ENCODE measurements at places on chromosomes 5 and 9.

- DNase-seq: no peak
Observed at GRCh38 chr9:113844466-113844865, 31.6 kb upstream of the ZNF618 start.

DNA sequence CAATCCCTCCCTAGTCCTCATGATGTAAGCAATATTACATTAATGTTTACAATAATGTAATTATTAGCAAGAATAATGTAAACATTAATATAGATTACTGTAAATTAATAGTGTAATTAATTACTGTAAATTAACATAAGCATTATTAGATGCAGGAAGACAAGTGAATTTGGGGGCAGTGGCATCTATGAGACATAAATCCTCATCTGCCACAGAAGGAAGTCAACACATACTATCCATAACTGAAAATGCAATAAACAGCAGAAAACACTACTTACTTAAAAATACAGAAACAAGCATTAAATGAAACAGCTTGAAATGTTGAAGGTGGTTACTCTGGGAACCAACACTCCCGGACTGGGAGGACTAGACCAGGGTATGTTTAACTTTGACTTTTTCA lies 685 bp upstream of the NIPSNAP3A start:
- DNase-seq: no peak

- DNase-seq: no peak
Observed at GRCh38 chr5:59180515-59180914, 597.6 kb downstream of the RAB3C start.

DNA sequence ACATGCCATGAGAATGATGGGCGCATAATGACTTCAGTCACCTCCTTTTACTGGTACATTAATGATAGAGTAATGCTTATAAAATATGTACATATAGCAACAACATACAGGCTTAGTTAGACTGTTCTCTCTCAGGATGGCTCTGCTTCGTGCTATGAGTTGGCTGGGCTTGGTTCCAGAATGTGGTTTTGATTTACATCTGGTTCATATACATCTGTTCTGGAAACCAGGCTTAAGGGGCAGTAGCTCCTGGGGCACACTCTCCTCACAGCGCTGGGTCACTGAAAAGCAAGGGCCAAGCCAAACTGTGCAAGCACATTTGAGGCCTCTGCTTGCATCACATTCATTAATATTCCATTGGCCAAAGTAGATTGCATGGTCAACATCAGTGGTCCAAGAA lies 44.9 kb downstream of the PCSK1 start:
- DNase-seq: no peak

GRCh38 chr5:171258737-171259415 lies 50.2 kb upstream of the TLX3 start:
- no peak for DNase-seq

- DNase-seq: no peak
Observed at GRCh38 chr5:107553117-107553555, 117.6 kb downstream of the EFNA5 start.

DNA sequence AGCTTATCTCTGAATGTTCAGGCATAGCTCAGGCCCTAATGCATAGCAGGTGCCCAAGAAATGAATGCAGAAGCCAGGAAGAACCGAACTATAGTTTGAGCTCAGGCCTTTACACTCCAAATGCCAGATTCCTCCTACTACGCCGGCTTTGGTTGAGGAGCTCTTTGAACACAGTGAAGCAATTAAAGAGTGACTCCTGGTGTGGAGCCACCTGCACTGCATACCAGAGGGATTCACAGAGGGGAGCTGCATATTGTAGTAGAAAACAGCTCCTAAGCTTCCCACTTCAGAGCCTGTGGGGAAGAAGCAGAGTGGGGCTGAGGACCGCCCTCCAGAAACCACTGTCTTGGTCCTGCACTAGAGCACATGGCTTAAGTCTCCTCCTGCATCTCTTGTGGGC lies 14.5 kb upstream of the KCNMB1 start:
- no peak for DNase-seq

- no peak for DNase-seq
Observed at GRCh38 chr9:131668057-131668438, 71.8 kb downstream of the RAPGEF1 start.

All from posterior cingulate gyrus (tissue), 11 donors.